ENCODE measurements at places on chromosomes 2 and 18. TPM values are rescaled to one million over a fixed set of nuclear protein-coding genes. Genes with fewer than 3 reads are reported as not detected.
A peak's percentile ranks its signal among the peaks of the same experiment; 100 is the strongest.

DNA sequence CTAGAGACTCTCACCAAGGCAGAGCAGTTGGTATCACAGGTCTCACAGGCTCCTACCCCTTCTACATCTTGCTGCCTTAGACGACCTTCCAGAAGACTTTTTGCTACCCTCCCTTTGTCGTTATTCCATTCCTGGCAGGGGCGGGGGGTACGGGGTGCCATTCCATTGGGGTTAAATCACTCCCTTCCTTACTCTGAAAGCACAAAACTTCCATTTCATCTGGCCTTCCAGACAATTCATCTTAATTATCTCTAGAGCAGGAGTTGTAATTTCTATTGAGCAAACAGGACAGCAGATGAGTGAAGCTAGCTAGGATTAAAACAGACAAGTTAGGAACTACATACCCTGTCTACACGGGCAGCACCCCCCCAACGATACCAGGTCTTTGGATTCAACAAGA is 276.2 kb upstream of the TANK start:
- no peak for DNase-seq

DNA sequence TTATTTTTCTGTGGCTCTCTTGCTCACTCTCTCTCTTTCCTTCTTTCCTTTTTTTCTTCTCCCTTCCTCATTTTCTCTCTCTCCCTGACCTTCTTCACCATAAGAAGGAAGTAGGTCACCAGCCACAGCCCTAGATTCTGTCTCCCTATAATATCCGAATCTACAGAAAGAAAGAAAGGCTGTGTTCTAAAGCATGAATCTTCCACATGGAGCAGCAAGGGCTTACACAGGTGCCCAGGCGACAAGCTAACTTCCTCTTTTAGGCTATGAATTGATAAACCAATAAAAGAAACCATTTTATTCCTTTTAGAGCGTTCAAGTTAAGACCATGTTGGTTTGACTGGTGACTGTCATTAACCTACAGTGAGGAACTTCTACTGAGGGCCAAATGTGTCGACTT is 49.3 kb downstream of the CACNB4 start:
- DNase-seq: no peak

GRCh38 chr2:3756306-3756705 is 52.9 kb downstream of the DCDC2C start:
- no peak for DNase-seq

DNA sequence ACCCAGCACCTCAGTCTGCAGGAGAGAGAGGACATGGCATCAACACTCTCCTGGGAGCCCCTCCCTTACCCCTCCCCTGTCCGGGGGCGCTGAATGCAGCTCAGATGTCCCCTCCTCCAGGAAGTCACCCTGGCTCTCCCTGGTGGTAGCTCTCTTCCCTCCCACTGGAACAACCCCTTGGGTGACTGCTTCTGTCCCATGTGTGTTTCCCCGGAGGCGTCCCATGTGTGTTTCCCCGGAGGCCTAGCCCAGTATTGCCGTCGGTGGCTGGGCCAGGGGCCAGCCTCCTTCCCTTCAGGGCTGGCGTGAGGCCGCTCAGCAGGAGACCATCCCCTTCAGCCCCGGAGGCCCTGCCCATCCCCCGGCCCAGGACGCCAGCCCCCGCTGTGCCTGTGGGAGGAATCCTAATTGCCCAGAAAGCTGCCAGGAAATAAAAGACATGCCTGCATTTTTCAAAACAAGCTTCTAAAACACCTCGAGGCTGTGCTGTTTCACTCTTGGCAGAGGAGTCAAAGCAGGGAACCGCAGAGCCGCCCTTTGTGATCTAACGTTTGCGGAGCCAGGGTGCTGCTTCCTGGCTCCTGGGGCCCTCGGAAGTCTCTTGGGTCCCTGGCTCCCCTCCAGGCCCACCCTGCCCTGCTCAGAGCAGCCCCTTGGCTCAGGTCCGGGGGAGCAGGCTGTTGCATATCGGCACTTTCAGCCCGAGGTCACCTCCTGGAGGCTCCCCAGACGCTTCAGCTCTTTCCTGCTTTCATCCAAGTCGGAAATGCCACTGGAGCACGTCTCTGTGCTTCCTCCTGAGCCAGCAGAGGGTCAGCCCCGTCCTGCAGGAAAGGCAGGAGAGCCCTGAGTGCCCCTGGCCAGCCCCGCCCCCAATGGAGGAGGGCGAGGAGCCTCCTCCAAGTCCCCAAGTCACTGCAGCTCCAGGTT is 11.4 kb downstream of the SNED1 start:
- DNase-seq: peak; percentile 82

- DNase-seq: peak; percentile 33
Observed at GRCh38 chr2:222318026-222318711, 19.4 kb upstream of the PAX3 start.

- no peak for DNase-seq
Observed at GRCh38 chr2:214651451-214651850, 158.0 kb downstream of the BARD1 start.

DNA sequence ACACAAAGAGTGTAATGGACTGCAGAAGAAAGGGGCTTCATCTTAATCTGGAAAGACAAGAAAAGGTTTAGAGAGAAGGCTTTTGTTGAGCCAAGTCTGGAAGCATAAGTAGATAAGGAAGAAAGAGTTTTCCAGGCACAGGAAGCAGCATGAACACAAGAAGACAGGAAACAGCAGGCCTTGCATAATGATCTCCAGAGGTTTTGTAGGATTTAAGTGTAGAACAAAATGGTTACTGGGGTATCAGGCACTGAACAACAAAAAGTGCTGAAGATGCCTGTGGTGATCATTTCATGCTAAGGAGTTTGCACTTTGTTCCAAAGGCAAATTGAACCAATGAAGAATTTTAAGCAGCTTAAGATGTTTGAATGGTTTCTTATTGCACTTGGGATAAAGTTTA is 281.6 kb upstream of the TANK start:
- DNase-seq: no peak

GRCh38 chr18:23257686-23258565 is 122.6 kb downstream of the CABLES1 start:
- no peak for DNase-seq

DNA sequence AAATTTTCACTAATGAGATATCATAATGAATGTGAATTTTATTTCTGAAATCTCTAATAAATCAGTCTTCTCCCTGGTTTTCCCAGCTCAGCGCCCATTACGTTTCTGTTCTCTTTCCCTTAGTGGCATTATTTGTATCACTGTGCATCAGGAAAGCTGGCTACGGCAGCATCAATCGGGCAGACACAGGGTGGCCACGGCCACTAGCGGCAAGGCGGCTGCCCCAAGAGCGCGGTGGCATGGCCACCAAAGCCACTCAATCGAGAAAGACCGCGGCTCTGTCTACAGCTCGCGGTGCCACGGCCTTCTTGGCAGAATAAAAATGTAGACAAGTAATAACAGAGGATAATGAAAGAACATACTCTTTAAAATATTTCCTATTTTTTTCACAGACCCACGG is 168.0 kb downstream of the RPIA start:
- no peak for DNase-seq

DNA sequence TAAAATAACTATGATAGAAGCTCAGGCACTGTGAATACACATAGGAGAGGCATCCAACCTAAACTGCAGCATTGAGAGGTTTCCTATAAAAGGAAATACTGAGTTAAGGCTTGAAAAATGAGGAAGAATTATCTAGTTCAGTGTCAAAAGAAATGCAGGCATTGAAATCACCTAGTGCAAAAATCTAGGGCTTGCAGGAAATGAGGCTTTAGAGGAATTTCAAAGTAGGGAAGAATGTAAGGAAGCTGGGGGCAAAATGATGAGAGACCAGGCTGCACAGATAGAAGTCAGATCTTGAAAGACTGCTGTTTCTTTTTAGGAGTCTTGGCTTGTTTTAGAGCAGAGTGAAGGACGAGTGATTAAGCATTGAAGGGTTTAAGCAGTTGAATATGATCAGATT is 28.1 kb upstream of the SCYGR2 start:
- no peak for DNase-seq

The AGXT gene
- total RNA-seq: 0.76 TPM

The POTEI gene
- 0.08 TPM for total RNA-seq

The BMP10 gene
- total RNA-seq: not detected

The PRSS56 gene
- not detected for total RNA-seq

The TUBA3E gene
- total RNA-seq: not detected

The TGIF1 gene
- 17.6 TPM for total RNA-seq

Measured in pancreas (tissue), 10 donors.